NCI-H1048 (cell line): ENCODE measurements at places on chromosomes 3 and 15.

DNA sequence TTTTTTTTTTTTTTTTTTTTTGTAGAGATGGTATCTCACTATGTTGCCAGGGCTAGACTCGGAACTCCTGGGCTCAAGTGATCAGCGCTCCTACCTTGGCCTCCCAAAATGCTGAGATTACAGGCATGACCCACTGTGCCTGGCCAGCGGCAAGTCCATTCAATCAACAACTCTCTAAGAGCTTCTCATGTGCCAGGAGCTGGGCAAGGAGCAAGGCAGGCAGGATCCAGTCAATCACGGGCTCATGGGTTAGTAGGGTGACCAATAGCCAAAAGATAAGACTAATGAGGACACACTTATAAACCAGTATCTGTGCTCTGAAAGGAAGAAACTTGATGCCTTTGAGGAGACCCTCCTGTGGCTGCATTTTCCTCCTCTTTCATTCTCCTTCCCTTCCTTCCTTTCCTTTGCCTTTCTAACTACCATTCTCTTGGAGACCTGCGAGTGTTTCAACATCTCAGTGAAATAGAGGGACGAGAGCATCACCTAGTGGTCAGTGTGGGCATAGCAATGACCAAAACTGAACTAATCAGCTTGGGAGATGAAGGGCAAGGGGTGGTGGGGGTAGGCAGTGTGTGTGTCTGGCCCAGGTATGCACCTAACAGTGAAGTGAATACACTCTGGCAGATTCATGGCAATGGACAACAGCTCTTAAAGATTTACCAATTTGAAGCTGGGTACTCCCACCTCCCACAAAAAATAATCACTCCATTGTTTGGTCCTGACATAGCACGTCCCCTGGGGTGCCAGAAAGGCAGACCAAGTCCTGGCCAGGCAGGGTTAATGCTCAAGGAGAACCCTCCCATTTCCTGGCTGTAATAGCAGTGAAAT is 6.3 kb downstream of the RPP25 start:
- DNase-seq: no peak

- DNase-seq: no peak
Measured at GRCh38 chr15:29312387-29312786, 42.8 kb upstream of the NSMCE3 start.

- no peak for DNase-seq
Measured at GRCh38 chr3:171804618-171805389, 5.5 kb downstream of the PLD1 start.

GRCh38 chr3:56459719-56460118 is 8.5 kb downstream of the ERC2 start:
- DNase-seq: no peak

- DNase-seq: peak; percentile 42
Measured at GRCh38 chr3:4492208-4493013, 737 bp upstream of the ITPR1 start.

GRCh38 chr15:34754674-34755418 is at the start of gene GJD2:
GJD2 (minus strand) TSS chr15:34754998; CDS start chr15:34754488, 510 bp downstream.
- no peak for DNase-seq

- DNase-seq: no peak
Measured at GRCh38 chr3:146712806-146713205, 107.7 kb upstream of the PLSCR5 start.

- DNase-seq: no peak
Measured at GRCh38 chr3:139758654-139759291, 81.0 kb upstream of the NMNAT3 start.

GRCh38 chr3:15894382-15894781 is 96.6 kb upstream of the ANKRD28 start:
- DNase-seq: no peak

- DNase-seq: no peak
Measured at GRCh38 chr3:61347981-61348380, 96.7 kb upstream of the FHIT start.

GRCh38 chr3:194632809-194633348 is 340 bp downstream of the TMEM44 start:
- no peak for DNase-seq
